ENCODE measurements at places on chromosomes 7 and 10.

DNA sequence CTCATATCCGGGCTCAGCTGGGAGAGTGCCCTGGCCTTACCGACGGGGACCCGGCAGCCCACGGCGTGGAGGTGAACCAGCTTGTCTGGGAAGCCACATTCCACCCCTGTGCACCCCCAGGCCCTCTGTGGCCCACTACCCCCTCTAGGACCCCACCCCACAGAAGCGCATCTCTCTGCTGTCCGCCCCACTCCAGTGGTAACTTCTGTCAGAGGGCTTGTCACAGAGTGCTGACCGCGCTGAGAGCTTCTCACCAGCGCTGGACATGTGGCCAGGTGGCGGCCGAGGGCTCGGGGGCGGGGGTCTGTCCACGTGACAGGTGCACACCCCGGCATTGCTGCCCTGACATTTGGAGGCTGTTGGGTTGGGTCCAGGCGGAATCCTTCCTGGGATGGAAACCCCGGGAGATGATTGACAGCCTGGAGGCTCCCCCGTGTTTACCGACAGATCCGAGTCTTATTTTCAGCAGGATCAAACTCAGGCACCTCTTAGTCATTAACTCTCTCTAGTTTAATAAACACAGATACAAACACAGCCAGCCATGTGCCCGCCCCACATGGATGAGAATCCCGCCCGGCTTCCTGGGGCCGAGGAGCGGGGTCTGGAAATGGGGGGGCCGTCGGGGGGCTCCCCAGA lies 5.1 kb downstream of the ELFN1 start:
- no peak for DNase-seq

DNA sequence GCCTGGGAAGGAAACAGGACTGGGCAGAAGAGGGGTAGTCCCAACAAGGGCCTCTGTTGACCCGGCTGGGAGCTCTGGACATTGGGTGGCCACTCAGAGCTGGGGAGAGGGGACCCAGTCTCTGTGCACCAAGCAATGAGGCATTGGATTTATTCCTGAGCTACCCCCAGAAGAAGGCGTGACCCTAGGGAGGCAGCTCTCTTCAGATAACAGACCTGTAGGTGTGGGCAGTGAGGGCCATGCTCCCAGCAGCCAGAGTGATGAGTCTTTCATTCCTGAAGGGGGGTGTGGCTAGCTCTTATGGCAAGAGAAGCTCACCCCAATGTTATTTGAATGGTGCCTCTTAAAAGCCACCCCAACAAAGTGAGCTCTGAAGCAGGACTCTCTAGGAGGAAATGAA lies 20.4 kb downstream of the TEX36 start:
- no peak for DNase-seq

GRCh38 chr10:89156161-89156835 lies 50.8 kb downstream of the CH25H start:
- no peak for DNase-seq

GRCh38 chr7:91239171-91239604 lies 25.0 kb upstream of the FZD1 start:
- DNase-seq: no peak

GRCh38 chr7:117017702-117018266 lies 64.5 kb downstream of the ST7 start:
- DNase-seq: no peak

- DNase-seq: no peak
Measured at GRCh38 chr10:21293518-21294356, 231.7 kb downstream of the SKIDA1 start.

- no peak for DNase-seq
Measured at GRCh38 chr10:79422178-79422892, 23.1 kb downstream of the ZCCHC24 start.

Data from HuH-7 (cell line).